Bronchial epithelial cell (primary cell): ENCODE measurements at places on chromosomes 6 and 20. TPM values are rescaled to one million over a fixed set of nuclear protein-coding genes. Genes with fewer than 3 reads are reported as not detected.

The DCDC2 gene
- under 0.01 and 0.13 TPM in 2 replicates for total RNA-seq

The IL17A gene
- not detected in 2 replicates for total RNA-seq

The HDDC2 gene
- 86.1 and 96.4 TPM in 2 replicates for total RNA-seq

The TCEA2 gene
- total RNA-seq: 5.1 and 5.5 TPM in 2 replicates

The RNF182 gene
- total RNA-seq: 0.13 TPM in 1 of 2 replicates, not detected in the other

The KIF13A gene
- total RNA-seq: 47.4 and 58.8 TPM in 2 replicates

- DNase-seq: no peak
Measured at GRCh38 chr6:12335131-12335527, 45.0 kb downstream of the EDN1 start.

DNA sequence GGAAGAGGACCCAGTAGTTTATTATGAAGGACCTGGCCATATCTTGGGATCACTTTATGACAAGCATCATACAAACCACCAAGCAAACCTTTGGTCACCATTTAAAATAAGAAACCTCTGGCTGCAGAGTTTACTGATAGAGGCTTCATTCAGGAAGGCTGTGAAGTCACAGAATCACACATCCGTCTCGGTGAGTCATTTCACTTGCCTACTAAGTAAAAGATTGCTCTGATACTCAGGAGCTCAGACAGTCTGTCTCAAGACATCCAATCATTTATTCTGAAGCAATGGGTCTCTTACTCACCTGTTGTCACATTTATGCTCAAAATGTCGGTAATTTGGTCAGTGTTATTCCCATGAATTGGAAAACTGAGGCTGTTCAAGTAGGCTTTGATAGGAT, 33.7 kb downstream of the ADGRF5 start:
- peak; percentile 62 for DNase-seq

The ETV7 gene
- 0.13 TPM in 1 of 2 replicates, not detected in the other for total RNA-seq

DNA sequence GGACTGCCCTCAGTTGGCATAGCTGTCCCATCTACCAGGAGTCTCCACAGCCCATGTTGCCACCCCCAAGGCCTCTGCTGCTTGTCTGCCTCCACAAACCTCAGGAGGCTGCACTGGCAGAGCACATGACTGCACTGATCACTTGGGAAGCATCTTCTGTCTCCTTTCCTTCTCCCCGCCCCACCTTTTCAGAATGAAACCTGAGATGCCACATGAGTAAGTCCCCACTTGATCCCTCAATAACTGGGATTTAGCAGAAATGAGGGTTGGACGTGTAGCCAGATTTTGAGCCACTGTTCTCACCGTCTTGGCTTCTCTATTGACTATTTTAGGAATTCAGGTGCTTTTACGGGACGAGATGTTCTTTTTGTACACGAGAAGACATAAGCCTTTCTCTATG, 328.4 kb downstream of the CDC5L start:
- no peak for DNase-seq

The DOK5 gene
- 0.13 TPM in 1 of 2 replicates, not detected in the other for total RNA-seq

DNA sequence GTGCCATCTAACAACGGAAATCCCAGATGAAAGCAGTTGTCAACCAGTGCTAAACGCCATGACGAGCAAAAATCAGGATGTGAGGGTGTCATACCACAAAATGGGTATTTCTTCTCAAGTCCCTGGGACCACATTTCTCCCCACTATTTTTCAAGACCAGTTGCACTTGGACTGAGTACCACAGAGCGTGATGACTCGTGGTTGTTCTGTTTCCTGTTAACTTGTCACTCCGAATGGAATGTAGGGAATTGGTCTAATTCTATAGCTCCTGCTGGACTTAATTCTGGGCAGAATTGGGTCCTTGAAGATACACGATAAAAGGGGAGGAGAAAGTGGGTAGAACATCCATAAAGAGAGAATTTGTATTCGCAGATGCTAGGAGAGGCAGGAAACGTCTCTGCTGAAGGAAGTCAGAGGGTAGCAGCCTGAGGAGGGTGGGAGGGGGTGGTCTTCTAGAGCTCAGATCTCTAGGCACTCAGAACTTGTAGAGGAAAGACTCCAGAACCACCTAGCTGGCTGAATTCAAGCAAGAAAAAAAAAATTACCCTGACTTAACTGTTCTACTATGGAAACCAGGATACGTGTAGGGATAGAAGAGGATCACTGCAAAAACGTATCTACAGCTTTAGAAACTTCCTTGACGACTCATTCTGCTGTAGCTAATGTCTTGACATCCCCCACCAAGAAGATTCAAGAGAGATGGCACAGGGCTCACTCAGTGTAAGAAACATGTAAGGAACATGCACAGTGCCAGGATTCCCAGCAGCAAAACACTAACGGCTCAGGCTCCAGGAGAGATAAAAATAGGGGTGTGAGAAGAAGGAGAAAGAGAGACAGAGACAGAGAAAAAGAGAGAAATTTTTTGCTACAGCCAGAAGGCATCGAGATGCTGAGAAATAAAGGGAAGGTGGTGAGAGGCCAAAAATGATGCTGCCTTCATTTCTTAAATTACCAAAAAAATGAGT, 494.7 kb downstream of the CD83 start:
- peak; percentile 63 for DNase-seq

The GATA5 gene
- total RNA-seq: not detected in 2 replicates

GRCh38 chr6:43508481-43509141, 1.5 kb downstream of the LRRC73 start:
- DNase-seq: no peak

The CD164 gene
- total RNA-seq: 113 and 115 TPM in 2 replicates

DNA sequence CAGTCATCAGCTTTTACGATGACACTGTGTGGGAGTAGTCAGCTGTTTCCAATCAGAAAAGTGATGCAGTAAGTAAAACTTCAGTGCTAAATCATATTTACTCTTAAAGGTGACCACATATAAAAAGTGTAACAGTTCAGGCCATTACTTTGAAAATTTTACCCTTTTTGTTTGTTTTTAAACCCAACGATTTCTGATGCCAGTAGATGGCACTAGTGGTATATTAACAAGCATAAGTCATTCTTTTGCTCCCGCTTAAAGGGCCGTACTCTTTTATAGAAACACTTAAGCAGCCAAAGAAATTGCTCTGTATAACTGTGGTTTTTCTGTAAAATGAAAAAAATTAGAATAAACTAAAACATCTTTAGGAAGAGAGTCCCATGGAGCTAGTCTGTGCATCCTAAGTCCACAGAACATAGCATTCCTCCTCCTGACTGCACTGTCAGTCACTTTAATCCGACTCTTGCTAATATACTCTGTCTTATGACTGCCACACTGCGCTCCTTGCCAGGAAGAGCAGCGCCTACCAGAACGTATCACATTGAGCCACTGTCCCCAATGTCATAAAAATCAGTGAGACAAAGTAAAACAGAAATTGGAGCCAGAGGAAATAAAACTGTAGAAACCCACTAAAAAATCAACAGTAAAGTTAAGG, 25.0 kb downstream of the HEBP2 start:
- peak; percentile 56 for DNase-seq

GRCh38 chr20:654417-654750, 1.4 kb upstream of the SRXN1 start:
- no peak for DNase-seq

The OXT gene
- not detected in 2 replicates for total RNA-seq

GRCh38 chr20:47660602-47660905, 124.7 kb downstream of the SULF2 start:
- DNase-seq: no peak

GRCh38 chr20:17624551-17625245, 54.8 kb downstream of the DSTN start:
- DNase-seq: no peak

GRCh38 chr6:135012349-135012748, 42.3 kb downstream of the HBS1L start:
- DNase-seq: no peak

The SCUBE3 gene
- total RNA-seq: not detected in 2 replicates

- peak; percentile 27 for DNase-seq
Measured at GRCh38 chr6:151027295-151027747, 161.8 kb downstream of the MTHFD1L start.
